ENCODE measurements at places on chromosomes 1 and 21. TPM values are rescaled to one million over a fixed set of nuclear protein-coding genes. Genes with fewer than 3 reads are reported as not detected.

- no peak for DNase-seq
These were observed 48.4 kb downstream of the SLC37A1 start for GRCh38 chr21:42561762-42562650.

DNA sequence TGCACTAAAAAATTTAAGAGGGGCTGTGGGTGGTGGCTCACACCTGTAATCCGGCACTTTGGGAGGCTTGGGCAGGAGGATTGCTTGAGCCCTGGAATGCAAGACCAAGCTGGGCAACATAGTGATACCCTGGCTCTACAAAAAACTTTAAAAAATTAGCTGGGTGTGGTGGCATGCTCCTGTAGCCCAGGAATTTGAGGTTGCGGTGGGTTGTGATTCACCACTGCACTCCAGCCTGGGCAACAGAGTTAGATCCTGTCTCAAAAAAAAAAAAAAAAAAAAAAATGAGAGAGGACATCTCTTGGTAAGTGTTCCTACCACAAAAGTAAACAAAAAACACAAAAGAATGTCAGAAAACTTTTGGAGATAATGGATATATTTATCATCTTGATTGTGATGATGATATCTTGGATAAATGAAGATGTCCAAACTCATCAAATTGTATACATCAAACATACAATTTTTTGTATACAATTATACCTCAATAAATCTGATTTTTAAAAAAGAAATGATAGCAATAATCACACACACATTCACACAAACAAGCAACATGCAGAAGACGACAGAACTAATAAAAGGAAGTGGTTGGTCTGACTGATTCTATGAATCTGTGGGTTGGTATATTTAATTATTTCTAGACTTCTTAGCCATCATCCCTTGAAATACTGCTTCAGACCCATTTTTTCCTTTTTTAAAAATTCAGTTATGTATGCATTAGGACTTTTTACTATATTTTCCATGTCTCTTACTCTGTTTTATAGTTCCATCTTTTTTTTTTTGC is 465.9 kb downstream of the PLA2G4A start:
- DNase-seq, result no peak

GRCh38 chr1:28822799-28823198 is 10.8 kb downstream of the OPRD1 start:
- DNase-seq, result no peak

DNA sequence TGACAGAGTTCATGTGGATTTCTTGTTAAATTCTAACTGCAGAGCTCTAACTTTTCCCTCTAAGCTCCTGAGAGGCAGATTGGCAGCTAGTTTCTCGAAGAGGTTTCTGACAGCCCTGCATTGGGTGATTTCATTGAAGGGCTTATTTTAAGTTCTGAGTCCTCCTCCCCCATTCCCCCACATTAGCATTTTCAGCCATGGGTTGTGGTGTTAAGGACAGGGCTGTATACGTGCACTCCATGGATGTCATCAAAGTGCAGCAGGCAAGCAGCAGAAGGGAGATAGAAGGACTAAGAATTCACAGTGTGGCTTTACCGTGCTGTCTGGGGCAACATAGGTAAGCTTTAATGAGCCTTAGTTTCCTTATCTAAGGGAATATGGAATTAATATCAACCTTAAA is 19.0 kb downstream of the CRYZ start:
- DNase-seq, result no peak

DNA sequence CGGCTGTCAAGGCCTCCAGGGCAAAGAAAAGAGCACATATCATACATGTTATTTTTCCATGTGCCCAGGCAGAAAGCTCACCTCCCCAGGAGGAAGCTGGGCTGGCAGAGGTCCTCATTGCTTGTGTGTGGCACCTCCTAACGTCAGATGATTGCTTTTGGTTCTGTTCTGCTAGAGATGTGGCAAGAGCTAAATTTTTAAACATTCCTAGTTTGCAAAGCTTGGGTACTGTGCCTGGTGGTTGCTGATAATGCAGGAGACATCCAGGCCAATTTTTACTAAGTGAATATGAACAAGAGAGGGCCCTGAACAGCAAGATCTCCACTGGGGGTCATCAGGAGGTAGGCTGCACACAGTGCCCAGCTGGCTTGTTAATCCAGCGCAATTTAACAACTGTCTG is 93.9 kb downstream of the TBX19 start:
- DNase-seq, result no peak

BLACAT1 gene
- total RNA-seq, result 0.36 TPM

DNA sequence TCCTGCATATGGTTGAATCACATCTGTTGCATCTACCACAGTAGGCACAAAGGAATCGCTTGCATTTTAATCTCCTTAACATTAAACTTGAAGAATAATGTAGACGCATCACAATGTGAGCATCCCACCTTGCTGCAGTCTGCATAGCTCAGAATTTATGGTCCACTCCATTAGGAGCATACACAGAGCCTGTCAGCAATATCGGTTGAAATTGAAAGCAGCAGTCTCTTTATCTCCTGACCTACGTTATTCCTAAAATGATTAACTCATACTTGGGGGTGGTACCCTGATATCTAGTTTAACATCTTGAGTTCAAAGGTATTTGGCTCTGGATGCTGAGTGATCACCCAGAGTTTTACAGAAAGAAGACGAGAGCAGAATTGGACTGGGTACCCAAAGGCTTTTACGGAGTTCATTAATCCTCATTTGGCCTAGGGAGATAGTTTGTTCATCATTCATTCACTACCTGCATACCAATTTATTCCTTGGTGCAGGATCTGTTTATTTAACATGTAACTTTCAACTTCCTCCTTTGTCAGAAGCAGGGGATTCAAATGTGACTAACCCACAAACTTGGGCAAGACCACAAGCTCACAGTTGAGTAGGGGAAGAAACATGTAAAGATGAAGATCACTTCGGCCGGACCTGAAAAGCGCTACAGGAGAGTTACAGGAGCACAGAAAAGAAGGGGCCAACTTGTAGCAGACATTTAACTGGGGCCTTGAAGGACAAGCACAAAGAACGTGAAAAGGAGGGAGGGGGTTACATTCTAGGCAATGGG is 187.9 kb downstream of the DAB1 start:
- DNase-seq, result no peak

GRCh38 chr1:196510451-196510850 is 97.8 kb downstream of the KCNT2 start:
- no peak for DNase-seq

DNASE2B gene
- total RNA-seq, result not detected

GRCh38 chr1:204288021-204288588 is 71.6 kb downstream of the PLEKHA6 start:
- DNase-seq, result peak; percentile 58

DNA sequence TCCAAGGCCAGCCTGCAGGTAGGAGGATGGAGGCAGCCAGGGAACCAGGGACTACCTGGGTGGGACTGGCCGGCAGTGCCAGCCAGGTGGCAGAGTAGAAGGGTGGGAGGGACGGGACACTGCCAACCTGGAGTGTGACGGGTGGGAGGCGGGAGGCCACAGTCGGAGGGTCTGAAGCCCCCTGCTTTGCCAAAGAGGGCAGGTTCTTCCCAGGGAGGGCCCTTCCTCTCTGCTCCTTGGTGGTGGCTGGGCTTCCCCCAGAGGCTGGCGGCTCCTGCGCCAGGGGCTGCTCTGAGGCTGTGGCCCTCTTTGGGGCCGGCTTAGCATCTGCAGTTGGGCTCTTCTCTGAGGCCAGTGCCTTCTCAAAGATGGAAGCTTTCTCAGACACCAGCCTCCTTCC is 8.7 kb upstream of the TNNT2 start:
- DNase-seq, result no peak

DNA sequence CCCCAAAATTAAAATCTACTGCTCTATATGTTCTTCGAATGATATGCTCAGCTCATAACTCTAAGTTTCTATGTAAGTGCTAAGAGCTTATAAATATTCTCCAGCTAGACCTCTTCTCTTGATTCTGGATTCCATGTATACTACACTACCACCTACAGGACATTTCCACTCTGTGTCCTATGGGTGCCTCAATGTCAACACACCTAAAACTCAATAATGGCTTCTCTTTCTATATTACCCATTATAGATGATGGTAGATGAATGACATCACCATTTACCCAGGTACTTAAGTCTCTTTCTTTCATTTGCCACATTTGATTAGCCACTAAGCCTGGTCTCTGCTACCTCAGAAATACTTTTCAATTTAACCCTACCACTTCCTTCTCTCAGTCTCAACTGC is 41.3 kb downstream of the TBX19 start:
- DNase-seq, result no peak
